ENCODE measurements at places on chromosomes 1 and 21.

GRCh38 chr21:41795726-41796125 is 28.9 kb upstream of the RIPK4 start:
- DNase-seq = no peak

DNA sequence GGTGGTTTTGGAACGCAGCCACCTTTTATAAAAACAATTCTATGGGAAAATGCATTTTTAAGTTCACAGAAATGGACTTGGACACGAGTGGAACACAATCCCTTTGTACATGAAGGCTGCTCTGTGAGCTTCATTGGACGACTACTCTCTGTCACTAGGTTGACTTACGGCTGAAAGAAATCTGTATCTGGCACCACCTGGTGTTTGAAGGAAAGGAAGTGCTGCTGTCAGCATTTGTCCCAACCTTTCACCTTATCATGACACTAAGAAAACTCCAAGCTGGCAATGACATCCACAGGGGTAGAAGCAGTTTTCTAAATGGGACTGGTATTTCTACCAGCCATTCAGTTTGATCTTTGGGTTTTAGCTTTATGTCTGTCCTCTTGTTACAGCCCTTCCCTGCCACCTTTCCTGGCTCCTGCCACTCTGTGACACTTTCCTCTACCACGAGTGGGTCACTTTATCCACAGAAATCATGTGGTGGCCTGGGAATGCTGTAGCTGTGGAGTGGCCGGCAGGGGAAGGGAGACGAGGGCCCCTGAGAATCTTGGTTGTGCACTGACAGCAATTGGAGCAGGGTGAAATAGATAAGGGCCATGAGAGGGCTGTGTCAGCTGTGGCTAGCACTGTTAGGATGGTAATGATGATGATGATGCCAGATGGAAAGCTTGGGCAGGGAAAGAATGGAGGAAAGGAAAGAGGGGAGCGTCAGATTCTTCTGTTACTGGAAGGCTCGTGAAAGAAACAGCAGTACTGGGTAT is 85.2 kb downstream of the TBX19 start:
- no peak for DNase-seq

DNA sequence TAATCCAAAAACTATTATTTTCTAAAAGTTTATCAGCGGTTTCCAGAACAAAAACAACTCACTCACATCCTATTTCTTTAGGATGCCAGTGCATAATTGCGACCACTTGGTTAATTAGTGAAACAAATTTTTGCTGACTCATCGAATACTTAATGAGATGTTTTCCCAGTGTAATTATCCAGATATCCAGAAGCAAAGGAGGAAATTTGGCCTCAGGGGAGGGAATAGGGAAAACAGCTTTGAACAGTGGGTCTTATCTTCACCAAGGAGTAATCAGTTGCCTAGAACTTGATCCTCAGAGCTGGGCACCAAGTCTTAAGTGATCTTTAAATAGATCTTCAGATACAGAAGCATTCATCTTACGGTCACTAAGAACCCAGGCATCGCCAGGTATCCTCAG is 24.3 kb downstream of the STYXL2 start:
- DNase-seq = no peak

- no peak for DNase-seq
These were observed 86.9 kb upstream of the GORAB start for GRCh38 chr1:170445096-170445495.

GRCh38 chr1:200901796-200902444 is 7.2 kb downstream of the INAVA start:
- no peak for DNase-seq

DNA sequence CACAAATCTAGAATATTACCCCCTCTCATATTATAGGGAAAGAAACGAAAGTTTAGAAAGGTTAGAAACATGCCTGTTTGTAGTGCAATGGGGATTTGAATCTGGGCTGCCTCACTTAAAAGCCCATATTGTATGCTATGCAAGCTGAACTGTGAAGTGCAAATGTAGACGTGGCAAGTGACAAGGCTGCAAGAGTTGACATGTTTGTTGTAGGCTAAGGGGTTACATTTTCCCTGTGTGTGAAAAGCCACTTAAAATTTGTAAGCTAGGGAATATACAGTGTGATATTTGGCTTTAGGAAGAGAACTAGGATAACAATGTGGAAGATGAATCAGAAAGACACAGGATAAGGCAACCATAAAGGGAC is 29.0 kb downstream of the WDR26 start:
- DNase-seq = no peak

GRCh38 chr1:173269490-173270230 is 62.5 kb upstream of the TNFSF4 start:
- DNase-seq = no peak

- DNase-seq = no peak
These were observed 53.2 kb downstream of the NCAM2 start for GRCh38 chr21:21051109-21052055.

GRCh38 chr1:248812736-248813425 is 12.8 kb downstream of the SH3BP5L start:
- DNase-seq = no peak

- no peak for DNase-seq
These were observed 221.4 kb downstream of the HLX start for GRCh38 chr1:221100611-221101010.

DNA sequence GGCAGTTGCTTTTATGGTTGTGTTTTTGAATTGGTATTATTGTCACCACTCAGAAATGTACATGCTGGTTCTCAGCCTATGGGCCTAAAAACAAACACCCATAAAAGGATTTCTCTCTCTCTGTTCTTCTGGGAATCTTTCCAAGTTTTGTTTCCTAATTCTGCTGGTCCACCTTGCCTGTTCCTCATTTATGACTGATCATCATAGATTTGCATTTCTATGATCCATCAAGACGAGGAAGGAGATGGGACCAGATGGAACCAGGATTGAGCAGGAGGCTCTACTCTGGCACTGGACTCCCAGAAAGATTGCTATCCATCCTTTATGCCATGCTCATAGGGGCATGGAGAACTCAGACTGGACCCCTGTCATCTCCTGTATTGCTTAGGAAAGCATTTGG is 162.2 kb downstream of the C1orf94 start:
- no peak for DNase-seq

DNA sequence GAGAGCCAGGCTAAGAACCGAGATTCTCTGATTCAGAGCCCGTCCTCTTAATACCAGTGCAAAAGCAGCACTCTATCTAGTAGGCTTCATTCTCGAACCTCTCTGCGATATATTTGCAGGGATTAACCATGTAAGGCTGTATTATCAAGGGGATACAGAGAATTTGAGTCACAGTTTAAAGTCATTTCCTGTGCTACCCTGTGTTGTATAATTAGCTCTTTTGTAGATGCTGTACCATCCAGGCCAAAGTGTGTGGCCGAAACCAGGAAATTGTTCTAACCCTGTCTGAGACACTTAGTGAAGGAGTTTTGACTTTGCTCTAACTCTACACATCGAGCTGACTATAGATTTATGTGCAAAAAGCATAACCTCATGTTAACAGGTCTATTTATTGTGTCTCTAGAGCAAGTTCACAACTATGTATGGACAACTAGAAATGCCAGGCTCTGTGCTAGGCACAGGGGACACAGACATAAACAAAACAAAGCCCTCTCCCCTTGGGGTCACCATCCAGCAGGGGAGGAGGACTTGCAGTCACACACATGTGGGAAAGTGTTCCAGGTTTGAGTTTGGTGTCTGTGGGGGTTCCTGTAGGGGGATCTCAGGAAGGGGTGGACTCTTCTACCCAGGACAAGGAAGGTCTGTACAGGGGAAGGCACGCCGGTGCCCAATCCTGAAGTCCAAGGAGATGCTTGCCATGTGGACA is 182.2 kb downstream of the DHRS3 start:
- DNase-seq = no peak

Data from activated T-cell treated with anti-CD3 and anti-CD28 coated beads for 4 hours (primary cell).